ENCODE measurements at places on chromosomes 2 and 18.

DNA sequence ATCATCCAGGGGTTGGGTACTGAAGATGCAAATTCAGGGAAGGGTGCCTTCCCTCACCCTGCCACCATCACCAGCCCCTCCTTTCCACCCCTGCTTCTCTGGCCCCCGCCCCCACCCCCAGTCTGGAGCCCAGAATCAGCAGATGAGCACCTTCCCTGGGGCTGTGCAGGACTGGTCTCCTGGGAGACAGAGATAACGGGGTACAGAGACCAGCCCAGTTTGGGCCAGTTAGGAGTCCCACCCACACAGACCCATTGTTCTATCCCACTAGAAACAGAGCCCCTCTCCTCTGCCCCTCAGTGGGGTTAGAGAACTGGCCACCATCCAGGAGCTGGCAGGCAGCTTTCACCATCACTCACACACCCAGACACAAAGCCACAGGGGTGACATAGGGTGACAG is 4.5 kb upstream of the CRYBA2 start:
- DNase-seq, result no peak

GRCh38 chr2:240585681-240586197 is 795 bp upstream of the CAPN10 start:
- DNase-seq, result no peak

- DNase-seq, result no peak
Observed at GRCh38 chr2:67164771-67165522, 232.2 kb upstream of the ETAA1 start.

DNA sequence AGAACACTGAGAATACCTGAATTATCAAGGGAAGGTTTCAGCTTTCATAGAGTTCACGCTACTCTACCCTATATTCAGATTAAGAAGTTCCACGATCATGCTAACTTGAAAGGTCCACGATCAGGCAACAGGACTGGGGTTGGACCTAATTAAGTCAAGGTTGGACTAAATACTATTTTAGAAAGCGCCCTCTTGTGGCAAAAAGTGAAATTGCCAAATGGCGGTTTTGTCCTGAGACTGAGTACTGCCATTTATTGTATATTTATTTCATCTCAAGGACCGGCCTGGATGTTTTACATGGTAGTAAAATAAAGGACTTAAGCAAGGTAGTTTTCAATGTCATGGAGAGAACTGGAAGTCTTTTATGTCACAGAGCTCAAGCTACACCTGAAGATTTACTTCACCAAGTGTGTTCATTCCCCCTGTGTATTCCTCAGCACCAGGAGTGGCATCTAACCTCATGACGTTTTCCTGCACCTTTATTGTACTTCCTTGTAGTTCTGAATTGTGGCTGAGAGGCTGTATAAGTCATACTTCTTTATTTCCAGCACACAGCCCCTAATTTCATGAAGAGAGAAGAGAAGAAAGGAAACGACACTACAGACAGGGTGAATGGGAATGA is 56.8 kb downstream of the SRD5A2 start:
- peak; percentile 3 for DNase-seq

DNA sequence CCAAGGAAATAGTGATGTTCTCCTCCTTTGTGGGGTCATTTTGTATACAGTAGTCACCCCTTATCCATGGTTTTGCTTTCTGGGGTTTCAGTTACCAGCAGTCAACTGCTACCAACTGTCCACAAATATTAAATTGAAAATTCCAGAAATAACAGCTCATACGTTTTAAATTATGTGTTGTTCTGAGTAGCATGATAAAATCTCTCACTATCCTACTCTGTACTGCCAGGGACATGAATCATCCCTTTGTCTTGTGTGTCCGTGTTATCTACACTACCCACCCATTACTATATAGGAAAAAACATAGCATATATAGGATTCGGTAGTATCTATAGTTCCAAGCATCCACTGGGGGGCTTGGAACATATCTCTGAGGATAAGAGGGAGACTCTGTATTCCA is 120.9 kb upstream of the DCC start:
- no peak for DNase-seq

- no peak for DNase-seq
Observed at GRCh38 chr2:180367815-180368214, 360.7 kb upstream of the CWC22 start.

- DNase-seq, result no peak
Observed at GRCh38 chr2:84833481-84834150, 47.3 kb downstream of the TRABD2A start.

GRCh38 chr2:90209806-90210205 is 1518.3 kb downstream of the RPIA start:
- DNase-seq, result no peak

DNA sequence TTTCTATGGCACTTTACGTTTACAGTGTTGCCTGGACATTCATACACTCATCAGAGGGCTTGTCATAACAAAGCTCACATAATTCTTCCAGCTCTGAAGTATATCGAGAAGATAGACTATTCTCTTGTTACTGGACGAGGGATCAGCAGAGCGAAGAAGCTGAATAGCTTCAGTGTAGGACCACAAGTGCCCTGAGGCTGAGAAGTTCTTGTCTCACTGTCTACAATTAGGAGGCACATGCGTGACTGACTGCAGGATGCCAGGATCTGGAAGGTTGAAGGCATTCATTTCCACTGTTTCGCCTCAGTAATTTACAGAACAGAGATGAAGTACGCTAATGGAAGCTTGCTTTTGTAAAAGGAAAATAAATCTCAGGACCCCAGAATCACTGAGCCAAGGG is 9.6 kb downstream of the SH3YL1 start:
- DNase-seq, result no peak

- DNase-seq, result no peak
Observed at GRCh38 chr18:13262839-13263691, 44.5 kb downstream of the LDLRAD4 start.

- no peak for DNase-seq
Observed at GRCh38 chr2:68483011-68483410, 15.6 kb downstream of the APLF start.

- DNase-seq, result no peak
Observed at GRCh38 chr2:240711296-240711695, 19.6 kb downstream of the AQP12A start.

- no peak for DNase-seq
Observed at GRCh38 chr2:99414566-99414965, 75.3 kb downstream of the REV1 start.

DNA sequence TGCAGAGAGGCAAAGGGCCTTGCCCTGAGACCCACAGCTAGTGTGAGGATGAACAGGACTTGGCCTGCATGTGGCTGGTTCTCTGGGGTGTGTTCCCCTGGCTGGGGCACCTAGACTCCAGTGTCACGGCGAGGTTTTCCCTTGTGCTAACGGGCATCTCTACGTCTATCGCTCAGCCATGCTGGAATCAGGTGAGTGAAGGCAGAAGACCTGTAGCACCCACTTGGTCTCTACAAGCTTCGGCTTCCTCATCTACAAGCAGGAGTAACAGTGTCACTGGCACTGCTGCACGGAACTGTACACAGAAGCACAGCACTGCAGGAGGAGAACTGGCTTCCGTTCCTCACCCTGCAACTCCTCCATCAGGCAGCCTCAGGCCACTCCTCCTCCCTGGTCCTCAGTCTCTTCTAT is 30.6 kb downstream of the HS1BP3 start:
- DNase-seq, result no peak

GRCh38 chr2:156017341-156017885 is 315.1 kb downstream of the NR4A2 start:
- DNase-seq, result no peak

DNA sequence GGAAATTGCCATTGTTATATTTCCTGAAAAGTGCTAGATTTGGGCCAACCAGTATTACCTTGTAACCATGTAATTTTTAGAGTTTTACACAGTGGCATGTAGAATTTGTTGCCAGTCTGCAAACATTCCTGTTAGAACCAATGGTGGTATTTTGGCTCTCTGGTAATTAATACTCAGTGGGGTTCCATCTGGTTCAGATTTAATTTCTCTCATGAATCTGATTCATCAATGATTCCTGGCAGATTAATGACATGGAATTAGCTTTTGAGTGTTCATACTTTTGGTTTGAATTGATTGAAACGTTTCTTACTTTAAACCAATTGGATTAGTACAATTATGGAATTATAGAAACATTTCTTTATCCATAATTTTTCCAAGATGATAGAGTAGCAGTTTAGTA is 93.2 kb downstream of the MC4R start:
- no peak for DNase-seq

- no peak for DNase-seq
Observed at GRCh38 chr2:170969872-170970496, 40.9 kb downstream of the GORASP2 start.

- DNase-seq, result no peak
Observed at GRCh38 chr18:32152705-32153448, 37.0 kb upstream of the MEP1B start.

GRCh38 chr2:166025313-166025712 is 71.7 kb upstream of the TTC21B start:
- DNase-seq, result no peak

- DNase-seq, result no peak
Observed at GRCh38 chr2:61434314-61434713, 36.6 kb downstream of the USP34 start.

- DNase-seq, result no peak
Observed at GRCh38 chr2:236177967-236178889, 10.0 kb upstream of the GBX2 start.

- DNase-seq, result no peak
Observed at GRCh38 chr2:20593072-20594034, 57.5 kb downstream of the HS1BP3 start.

DNA sequence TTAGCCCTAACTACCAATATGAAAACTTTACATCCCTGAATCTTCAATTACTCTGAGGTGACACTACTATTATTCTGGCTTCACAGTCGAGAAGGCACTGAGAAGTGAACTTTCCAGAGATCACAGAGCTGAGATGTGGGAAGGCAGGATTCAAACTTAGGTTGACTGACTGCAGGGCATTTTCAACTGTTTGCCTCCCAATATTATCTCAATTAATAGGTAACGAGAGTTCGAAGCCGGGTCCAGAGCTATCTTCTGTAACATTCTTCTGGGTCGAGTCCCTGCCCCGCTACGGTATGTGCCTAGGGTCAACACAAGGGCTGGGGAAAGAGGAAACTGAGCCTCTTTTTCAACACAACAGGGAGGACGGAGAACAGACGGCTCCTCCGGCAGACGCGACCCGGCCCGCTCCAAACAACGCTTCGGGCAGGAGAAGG is 740 bp downstream of the CHMP3 start:
- no peak for DNase-seq

GRCh38 chr18:70693246-70693645 is 404.4 kb downstream of the SOCS6 start:
- no peak for DNase-seq

DNA sequence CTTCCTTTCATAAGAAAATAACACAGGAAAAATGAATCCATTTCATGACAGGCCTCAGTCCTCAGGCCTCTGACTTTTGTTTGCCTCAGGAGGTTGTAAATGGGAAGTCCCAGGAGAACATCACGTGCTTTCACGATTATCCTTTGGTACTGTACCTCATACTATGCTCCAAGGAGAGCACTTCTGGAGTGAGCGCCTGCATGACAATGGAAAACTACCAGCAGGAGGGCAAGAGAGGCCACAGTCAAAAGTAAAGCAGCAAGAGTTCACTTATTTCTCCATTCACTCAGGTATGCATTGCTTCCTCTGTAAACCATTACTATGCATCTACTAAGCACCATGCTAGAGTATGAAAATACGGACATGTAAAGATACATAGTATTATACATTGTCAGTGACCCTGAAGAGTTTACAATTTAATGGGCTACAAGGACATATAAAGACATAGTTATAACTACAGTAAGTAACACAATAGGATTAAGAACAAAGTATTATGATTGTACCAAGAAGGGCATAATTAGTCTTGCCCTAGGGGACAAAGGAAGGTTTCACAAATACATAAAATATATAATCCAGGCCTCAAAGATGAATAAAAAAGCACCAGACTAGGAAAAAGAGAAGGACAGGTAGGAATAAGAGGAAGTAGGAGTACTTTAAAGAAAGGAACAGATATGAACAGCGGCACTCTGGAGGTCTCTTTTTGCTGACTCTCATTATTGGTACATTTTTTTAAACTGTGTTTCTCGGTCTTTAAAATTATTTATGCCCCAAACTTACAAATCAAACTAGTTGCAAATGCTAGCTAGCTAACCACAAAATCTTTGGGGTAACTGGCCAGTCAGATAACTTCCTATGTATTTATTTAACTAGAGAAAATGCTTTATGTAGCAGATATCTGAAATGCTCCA is 806.7 kb downstream of the NRXN1 start:
- DNase-seq, result no peak

DNA sequence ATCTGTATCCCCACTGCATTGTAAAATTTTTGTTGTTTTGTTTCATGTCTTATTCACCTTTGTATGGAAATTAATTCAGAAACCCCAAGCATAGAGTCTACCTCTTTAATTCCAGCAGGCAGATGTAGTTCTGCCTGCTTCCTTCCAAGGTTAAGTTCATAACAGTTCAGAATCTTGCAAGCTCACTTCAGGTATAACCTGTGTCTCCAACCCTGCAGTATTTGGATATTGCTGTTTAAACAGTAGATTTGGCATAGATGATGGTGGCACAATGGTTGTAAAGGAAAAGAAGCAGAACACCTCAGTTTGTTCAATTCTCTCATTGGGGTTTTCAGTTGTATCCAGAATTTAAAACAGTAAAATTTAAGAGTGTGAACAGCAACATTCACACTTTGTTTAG is 21.2 kb downstream of the SULT1C2 start:
- no peak for DNase-seq

GRCh38 chr2:186559370-186559769 is 30.5 kb upstream of the ITGAV start:
- no peak for DNase-seq

GRCh38 chr2:36384454-36384853 is 28.9 kb downstream of the CRIM1 start:
- DNase-seq, result no peak

DNA sequence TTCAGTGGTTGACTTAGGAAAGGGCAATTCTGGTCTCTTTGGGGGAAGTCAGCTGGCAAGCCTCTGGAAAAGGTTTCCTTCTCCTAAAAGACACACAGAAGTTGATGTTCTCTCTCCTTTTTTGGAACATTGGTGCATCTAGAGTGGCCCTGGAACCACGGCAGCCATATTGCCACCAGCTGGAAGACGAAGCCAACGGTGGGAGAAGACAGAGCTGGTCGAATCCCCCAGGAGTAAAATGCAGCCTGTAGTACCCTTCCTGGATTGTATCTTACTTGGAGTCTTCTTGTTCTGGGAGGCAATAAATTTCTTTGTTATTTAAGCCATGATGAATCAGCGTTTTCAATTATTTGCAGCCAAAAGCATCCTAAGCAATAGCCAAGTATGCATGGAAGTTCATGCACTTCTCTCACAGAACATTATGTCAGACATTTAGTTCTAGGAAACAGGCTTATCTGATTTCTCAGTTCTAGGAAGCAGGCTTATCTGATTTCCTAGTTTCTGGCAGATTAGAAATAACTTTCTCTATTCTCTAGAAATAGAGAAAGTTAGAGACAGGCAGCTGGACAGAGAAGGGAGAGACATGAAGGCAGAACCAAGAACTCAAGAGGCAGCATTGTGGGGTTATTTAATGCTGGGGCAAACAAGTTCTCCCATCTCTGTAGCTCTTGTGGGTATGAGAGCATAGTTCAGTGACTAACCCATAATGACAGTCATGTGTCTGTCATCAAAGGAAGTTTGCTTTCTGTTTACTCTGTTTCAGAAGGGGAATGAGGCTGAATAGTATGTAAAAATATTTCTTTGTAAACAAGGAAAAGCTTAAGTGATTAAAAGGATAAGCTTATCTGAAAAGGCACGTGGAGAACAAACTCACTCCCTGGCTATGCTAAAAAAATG is 40.5 kb upstream of the NABP1 start:
- no peak for DNase-seq

- no peak for DNase-seq
Observed at GRCh38 chr2:14072338-14072737, 560.2 kb upstream of the LRATD1 start.

- no peak for DNase-seq
Observed at GRCh38 chr2:73821227-73821626, 7.5 kb upstream of the STAMBP start.
